Activated CD4-positive, CD25-positive, alpha-beta regulatory T cell treated with anti-CD3 and anti-CD28 coated beads, Interleukin-2, amount 50 U/mL, for 16 hours (primary cell): ENCODE measurements at places on chromosomes 2 and 18.

DNA sequence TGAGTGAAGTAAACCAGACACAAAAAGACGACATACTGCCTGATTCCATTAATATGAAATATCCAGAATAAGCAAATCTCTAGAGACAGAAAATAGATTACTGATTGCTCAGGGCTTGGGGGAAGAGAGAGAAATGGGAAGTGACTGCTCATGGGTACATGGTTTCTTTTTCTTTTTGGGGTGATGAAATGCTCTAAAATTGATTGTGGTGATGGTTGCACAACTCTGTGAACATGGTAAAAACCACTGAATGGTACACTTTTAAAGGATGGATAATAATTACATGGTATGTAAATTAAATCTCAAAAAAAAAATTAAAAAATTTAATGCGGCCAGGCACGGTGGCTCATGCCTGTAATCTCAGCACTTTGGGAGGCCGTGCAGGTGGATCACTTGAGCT lies 39.3 kb downstream of the RPL31 start:
- DNase-seq = no peak

GRCh38 chr2:71317060-71317459 lies 14.5 kb upstream of the ZNF638 start:
- no peak for DNase-seq

GRCh38 chr2:106159866-106160785 lies 34.0 kb downstream of the UXS1 start:
- peak; percentile 25 for DNase-seq

DNA sequence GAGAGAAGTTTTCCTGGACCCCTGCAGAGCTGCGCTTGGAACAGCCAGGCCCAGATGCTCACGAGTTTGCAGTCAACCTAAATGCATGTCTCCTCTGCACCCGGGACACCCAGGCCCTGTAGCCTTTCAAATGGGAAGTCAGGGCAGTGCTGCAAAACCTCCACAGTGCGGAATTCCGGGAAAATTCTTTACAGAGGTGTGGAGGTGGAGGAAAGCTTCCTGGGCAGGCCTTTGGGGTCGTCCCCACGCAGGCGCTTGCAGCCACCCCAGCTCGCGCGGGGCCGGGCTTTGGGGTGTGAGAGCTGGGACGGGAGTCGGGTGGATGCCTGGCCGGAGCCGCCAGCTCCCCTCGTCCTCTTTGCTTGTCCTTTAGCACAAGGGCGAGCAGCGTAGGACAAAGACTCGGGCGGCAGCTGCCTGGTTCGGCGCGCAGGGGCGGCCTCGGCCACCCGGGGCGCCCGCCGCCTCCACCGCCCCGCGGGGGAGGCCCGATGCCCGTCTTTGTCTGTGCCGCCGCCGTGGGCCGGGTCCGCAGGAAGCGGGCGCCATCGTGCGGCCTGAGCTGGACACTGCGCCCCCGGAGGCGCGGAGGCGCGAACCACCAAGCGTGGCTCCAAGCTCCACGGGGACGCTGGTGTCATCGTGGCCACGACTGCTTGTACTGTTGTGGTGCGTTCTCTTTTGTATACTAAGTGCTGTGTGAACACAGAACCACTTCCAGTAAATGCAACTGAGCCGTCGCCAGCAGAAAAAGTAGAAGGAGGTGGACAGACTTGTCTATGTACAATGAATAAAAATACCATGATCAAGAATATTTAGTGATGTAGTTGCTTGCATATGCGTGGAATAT lies 28.2 kb upstream of the BCL11A start:
- no peak for DNase-seq

- no peak for DNase-seq
These were observed 310.8 kb downstream of the AGAP1 start for GRCh38 chr2:235804676-235805075.

- DNase-seq = no peak
These were observed 293.4 kb downstream of the ZNF521 start for GRCh38 chr18:25058521-25058920.

GRCh38 chr2:102301867-102302362 lies 9.4 kb upstream of the IL1RL1 start:
- DNase-seq = peak; percentile 26

DNA sequence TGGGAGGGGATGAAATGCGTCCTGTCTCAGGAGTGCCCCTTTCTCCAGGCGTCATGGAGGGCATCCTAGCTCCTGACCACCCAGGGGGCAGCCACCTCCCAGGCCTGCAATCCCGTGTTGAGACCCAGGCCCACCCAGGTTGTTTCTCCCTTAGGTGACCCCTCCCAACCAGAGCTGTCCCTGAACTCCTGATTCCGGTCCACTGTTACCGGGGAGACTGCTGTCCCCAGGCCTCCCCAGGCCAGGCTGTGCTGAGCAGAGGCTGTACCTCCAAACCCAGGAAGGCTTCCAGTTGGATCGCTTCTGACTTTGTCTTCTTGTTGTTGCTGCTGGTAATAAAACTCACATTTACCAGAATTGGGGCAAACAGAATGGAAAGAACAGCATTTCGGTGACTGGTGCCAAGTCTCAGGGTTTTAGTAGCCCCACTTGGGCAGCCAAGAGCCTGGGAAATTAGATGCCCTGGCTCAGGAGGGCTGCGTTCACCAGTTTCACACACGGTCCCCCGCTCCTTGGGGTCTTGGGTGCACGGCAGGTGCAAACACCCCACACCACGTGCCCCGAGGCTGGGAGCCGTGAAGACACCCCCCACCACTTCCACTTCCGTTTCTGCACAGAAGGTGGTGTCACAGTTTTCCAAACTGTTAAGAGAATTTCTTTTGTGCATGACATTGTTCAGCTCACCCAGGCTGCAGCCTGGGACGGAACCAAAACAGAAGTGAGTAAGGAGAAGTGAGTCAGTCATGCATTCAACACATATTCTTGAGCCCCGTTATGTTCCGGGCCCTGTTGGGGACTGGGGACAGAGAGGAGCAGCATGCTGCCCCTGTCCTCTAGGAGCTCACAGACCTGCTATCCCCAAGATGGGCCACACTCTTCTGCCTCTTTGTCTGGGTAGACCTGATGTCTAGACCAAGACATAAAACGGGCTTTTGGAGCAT lies 29.4 kb downstream of the ITM2C start:
- no peak for DNase-seq

- no peak for DNase-seq
These were observed 20.6 kb downstream of the TEX44 start for GRCh38 chr2:231613331-231613662.

GRCh38 chr2:98656800-98657199 lies 48.4 kb downstream of the UNC50 start:
- no peak for DNase-seq

DNA sequence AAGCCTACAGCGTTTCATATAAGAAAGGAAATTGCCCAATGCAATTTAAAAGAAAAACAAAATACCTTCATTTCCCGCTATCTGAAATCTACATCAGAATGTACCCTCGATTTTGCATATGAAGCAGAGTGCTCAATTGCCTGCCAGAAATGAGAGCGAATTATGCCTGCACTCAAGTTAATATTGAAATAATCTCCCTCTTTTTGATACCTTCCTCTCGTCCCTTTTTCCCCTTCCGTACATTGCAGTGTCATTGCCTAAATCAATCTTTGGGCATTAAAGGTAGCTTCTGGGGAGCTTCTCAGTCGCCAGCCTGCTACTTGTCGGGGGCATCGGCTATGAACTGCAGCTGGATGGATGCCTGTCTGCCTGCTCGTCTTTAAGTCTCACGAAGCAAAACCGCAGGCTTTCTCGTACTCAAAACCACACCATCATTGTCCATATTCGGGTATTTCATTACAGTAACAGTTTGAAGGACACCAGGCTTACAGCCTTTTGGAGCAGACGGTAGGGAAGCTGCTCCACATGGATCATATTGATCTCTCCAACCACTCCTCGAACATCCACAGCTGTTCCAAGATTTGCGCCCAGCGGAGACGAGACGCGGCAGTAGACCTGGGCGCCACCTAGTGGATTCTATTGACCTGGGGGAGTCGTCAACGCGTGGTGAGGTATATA lies 64.0 kb upstream of the HNRNPA3 start:
- peak; percentile 50 for DNase-seq

- DNase-seq = no peak
These were observed 65.9 kb downstream of the KCNF1 start for GRCh38 chr2:10977621-10978020.

GRCh38 chr2:107174171-107174570 lies 288.2 kb upstream of the ST6GAL2 start:
- no peak for DNase-seq

- DNase-seq = no peak
These were observed 221.5 kb downstream of the TFCP2L1 start for GRCh38 chr2:121063471-121063870.

DNA sequence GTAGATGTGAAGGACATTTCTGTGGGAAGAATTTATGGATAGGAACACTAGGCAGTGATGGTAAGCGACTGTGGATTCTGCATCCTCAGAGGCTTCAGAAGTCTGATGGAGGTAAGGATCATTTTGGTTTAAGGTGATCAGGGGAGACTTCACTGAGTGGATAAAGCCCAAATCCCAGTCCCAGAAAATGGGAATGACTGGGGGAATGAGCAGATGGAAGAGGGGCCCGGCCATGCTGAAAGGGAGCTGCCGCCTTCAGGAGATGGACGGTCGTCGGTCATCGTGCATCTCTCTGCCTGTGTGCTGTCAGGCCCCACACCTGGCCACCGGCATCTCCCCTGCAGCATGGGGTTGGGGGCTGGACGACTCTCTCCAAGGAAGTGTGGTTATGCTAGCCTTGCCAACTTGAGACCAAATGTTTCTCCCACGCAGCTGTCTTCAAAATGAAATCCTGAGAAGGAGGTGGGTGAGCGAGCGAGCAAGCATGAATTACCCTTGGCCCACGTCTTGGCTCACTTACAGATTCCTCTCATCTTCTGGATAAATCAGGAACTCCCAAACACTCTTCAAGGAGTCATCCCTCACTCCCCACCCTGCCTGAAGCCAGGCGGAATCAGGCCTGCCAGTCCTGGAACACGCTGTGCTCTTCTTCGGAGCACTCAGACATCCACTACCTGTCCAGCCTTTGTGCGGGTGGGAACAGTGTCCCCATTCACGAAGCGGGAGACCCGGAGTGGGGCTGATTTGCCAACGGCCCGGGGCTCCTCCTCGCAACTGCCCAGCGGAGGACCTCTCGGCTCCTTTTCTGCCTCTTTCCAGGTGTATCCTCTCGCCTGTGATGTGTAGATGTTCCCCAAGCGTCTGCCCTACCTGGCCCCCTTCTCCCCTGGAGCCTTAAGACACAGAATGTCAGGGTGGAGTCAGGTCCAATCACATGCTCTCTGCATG lies 85.6 kb downstream of the PRKCE start:
- DNase-seq = no peak

GRCh38 chr2:207416900-207417299 lies 112.9 kb upstream of the CREB1 start:
- no peak for DNase-seq

GRCh38 chr2:217810260-217810659 lies 192.5 kb downstream of the TNS1 start:
- no peak for DNase-seq

DNA sequence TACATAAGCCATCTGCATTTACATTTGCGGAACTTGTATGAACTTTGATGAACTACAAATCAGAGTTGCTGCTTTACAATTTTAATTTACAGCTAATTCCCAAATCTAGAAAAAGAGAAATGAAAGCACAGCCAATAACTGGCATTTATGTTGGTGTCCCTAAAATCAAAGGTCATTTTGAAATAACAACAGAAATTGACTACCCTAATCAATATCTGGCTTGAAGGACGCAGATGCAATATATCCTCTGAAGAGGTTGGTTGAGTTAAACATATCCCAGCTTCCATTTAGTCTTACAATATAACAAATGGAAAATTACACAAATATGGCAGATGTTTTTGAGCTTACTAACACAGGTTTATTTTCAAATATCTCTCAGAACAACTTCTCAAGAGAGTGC lies 177.5 kb downstream of the KCNJ3 start:
- DNase-seq = no peak

DNA sequence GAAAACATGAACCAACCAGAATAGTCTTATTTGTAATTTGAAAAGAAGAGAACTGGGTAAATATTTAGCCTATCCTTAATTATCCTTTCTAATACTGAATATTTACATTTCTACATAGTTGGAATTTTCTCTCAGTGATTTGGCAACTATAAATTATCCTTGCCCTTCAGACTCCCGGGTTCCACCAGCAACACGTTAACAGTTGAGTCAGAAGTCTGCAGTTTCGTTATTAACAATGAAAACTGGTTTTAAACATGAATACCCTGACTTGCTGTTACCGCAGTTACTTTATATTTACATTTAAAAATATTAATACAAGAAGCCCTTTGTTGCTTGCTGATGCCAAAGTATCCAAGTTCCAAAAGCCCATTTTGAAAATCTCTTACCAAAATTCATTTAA lies 673.0 kb downstream of the ARHGAP15 start:
- no peak for DNase-seq

- no peak for DNase-seq
These were observed 255.1 kb upstream of the LINC00305 start for GRCh38 chr18:64403784-64404503.
